ENCODE measurements at places on chromosomes 6 and 20.

GRCh38 chr6:165439928-165440554 is 130.6 kb upstream of the C6orf118 start:
- no peak for DNase-seq

GRCh38 chr20:4135385-4136077 is 120.2 kb upstream of the RNF24 start:
- DNase-seq, result no peak

GRCh38 chr6:37572334-37572733 is 72.6 kb upstream of the CCDC167 start:
- no peak for DNase-seq

- DNase-seq, result no peak
Measured at GRCh38 chr6:53014744-53015143, 19.7 kb upstream of the GSTA4 start.

GRCh38 chr6:122042960-122043735 is 356.3 kb upstream of the HSF2 start:
- no peak for DNase-seq

- no peak for DNase-seq
Measured at GRCh38 chr20:11389186-11389585, 528.5 kb upstream of the BTBD3 start.

DNA sequence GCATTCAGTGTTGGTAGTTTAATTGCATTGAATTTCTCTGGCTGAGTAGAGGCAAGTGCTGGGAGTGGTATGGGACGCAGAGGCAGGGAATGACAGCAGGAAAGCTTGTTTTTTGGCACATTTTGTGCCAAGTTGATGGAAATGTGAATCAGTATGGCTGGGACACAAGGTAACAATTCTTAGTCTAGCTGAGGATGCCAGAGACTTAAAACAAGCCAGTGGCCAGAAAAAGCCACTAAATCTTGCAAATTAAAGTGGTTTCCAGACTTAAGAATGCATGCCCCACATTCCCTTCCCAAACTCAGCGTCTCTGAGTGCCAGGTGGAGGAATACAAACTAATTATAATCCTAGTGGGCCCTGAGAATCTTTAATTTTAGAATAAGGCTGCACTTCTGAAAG is 35.9 kb downstream of the PPARD start:
- DNase-seq, result no peak

GRCh38 chr6:32941214-32941768 is 463 bp upstream of the HLA-DMB start:
- no peak for DNase-seq

GRCh38 chr6:105384004-105384403 is 18.9 kb downstream of the PREP start:
- no peak for DNase-seq

DNA sequence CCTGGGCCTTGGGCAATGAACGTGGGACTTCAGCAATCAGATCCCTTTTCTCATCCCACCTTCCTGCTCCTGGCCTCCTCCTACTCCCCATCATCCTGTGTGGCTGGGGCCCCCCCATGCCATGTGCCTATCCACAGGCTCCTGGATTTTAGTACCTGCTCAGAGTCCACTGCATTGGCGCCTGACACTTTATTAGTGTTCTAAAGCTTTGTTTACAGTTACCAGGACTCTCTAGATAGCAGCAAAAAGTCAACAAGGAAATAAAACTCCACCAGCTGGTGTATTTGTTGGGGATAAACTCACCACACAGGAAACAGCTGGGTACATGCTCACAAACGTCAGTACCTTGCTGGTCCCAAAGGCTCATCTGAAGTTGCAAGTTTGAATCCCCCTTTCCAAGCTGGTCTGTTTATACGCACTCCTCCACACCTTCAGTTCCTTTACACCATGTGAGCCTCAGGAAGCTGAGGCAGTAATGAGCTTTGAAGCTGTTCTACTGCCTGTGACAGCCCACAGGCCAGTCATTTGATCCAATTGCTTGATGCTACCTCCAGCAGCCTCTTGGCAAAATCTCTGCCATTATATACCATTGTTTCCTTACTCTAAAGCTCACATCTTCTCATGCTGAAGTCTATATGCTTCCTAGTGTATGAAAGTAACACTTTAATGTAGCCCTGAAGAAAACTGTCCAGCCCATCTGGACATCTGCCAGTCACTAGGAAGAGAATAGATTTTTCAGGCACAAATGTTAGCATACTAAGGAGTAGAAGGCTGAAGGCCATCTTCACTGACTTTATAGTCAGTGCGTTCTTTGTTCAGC is 76.6 kb downstream of the ANKEF1 start:
- DNase-seq, result no peak

DNA sequence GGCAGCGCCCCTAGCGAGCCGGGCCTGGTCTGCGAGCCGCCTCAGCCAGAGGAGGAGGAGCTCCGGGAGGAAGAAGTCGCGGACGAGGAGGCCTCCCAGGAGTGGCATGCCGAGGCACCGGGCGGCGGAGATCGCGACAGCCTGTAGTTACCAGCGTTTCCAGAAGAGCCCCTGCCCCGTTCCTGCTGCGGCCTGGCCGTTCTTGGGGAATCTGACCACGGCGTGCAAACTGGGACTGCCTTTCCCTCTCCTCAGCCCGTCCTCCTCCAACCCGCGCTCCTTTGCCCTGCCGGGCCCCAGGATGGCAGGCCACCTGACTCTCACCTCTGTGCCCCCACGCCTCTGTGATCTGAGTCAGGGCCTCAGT is 802 bp downstream of the HDGFL1 start:
- DNase-seq, result no peak
